LoVo (cell line): ENCODE measurements at places on chromosomes 4 and X.

DNA sequence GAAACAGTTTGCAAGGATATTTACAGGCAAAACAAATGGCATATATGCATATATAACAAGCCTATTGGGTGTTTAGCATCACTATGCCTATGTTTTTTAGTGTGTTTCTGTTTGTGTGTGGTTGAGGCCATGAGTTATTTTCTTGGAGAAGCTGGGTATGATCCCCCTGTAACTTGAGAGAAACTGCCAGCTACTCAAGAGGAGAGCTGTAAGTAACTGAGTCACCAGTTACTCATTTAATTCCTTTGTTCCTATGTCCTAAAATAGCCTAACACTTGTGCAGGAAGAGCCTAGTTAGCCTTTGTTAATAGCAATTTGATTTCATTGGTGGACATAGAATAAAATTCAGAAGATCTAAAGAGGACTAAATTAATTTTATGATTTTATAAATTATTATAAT lies 79.1 kb downstream of the PWWP3B start:
- DNase-seq = no peak

- DNase-seq = no peak
Measured at GRCh38 chr4:61293707-61294400, 93.7 kb downstream of the ADGRL3 start.

GRCh38 chr4:8319731-8320385 lies 50.3 kb downstream of the HTRA3 start:
- DNase-seq = no peak

DNA sequence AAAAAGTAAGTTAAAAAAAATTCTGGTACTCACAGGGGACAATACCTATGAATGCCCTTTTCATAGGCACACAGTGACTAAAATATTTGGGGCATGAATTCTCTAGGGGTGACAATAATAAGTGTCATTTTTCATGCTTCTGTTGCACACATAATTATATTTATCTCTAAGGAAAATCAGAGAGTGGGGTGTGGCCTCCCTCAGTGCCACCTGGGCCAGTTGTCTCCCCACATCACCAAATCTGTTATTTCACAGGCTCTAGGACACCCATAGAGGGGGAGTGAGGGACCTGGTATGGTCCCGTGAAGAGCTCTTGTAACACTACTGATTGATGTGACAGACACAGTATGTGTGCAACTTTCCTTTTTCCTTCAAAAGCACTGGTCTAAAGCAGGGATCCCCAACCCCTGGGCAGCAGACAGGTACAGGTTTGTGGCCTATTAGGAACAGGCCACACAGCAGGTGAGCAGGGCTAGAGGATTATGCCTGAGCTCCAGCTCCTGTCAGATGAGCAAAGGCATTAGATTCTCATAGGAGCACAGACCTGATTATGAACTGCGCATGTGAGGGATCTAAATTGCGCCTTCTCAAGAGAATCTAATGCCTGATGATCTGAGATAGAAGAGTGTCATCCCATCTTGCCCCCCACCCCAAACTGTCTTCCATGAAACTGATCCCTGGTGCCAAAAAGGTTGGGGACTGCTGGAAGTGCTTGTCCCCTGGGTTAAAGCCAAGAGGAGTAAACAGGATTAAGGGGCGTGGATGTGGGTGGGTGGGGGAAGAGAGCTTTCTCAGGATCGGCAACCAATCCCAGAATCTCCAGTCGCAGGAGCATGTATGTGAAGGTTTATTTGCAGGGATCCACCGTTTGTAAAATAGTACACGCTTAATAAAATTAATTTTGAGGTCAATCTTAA lies 856 bp downstream of the SLC9B1 start:
- DNase-seq = peak; percentile 58

DNA sequence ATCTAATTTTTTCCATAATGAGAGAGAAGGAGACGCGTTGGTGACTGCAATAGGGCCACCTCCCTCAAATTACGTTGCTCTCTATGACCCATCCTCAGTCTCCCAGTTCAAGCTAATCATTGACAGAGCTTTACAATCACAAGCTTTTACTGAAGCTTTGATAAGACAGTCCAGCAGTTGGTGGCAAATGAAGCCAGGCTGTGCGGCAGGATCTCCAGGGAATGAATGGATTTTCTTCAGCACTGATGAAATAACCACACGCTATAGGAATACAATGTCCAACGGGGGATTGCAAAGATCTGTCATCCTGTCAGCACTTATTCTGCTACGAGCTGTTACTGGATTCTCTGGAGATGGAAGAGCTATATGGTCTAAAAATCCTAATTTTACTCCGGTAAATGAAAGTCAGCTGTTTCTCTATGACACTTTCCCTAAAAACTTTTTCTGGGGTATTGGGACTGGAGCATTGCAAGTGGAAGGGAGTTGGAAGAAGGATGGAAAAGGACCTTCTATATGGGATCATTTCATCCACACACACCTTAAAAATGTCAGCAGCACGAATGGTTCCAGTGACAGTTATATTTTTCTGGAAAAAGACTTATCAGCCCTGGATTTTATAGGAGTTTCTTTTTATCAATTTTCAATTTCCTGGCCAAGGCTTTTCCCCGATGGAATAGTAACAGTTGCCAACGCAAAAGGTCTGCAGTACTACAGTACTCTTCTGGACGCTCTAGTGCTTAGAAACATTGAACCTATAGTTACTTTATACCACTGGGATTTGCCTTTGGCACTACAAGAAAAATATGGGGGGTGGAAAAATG lies at the start of gene KLB:
Gene KLB (plus strand): TSS at position 168 of the 821 bp plus-strand sequence. CDS start 20 bp downstream, at position 188.
- DNase-seq = peak; percentile 59

DNA sequence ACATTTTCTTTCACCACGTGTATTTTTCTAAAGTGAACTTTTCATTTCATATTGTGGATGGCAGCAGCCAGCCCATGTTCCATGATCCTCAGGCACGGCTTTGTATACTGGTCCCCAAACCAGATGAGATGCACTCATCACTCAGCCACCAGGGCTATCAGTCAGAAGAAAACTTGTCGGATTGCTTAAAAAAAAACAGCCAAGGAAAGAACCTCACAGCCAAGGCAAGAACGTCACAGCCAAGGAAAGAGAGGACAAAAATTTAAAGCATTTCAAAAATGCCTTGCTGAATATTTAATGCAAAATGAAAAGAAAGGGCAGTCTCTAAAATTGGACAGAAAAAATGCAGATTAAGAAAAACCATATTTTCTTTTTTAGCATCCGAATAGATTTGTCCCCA lies 333.3 kb downstream of the PDGFC start:
- no peak for DNase-seq

- DNase-seq = peak; percentile 11
Measured at GRCh38 chr4:109434007-109434971, 674 bp downstream of the SEC24B start.

- DNase-seq = no peak
Measured at GRCh38 chr4:82138374-82138773, 235.4 kb downstream of the HNRNPD start.

GRCh38 chrX:78327370-78328086 lies at the start of gene CYSLTR1:
CYSLTR1 (minus strand) TSS chrX:78327611; CDS start chrX:78273746, 53,865 bp downstream.
- no peak for DNase-seq

DNA sequence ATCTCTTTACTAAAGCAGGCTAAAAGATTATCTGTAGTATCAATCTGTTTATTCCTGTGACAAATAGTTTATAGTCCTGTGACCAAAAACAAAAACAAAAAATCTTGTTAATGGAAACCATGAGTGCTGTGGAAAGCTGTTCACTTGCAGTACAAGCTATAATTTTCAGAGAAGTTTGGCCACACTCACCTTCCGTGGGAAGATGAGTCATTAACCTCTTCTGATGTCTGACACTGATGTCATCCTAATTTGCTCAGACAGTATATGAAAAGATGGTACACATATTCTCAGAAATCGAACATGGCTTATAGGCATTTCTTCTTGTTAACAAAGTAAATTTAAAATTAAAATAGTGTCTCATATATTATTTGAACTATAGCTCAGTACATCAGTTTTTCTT lies 19.9 kb upstream of the ENPP6 start:
- DNase-seq = no peak

- DNase-seq = no peak
Measured at GRCh38 chr4:86319390-86319789, 40.5 kb downstream of the MAPK10 start.

DNA sequence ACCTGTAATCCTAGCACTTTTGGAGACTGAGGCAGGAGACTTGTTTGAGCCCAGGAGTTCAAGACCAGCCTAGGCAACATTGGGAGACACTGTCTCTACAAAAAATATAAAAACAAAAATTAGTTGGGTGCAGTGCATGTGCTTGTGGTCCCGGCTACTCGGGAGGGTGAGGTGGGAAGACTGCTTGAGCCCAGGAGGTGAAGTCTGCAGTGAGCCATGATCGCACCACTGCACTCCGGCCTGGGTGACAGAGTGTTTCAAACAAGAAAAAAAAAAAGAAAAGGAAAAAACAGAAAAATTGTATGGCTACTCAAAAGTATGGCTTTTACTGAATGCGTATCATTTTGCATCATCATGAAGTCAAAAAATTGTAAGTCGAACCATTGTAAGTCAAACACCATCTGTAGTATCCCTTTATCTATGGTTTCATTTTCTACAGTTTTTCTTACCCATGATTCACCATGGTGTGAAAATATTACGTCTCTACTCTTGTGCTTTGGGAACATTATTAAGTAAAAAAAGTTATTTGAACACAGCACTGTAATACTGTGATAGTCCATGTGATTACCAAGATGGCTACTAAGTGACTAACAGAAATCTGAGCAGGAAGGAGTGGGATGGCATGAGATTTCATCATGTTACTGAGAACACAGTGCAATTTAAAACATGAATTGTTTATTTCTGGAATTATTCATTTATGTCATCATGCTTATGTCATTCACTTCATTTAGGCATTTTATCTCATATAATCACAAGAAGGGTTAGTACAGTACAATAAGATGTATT lies 26.5 kb upstream of the MANBA start:
- DNase-seq = no peak

DNA sequence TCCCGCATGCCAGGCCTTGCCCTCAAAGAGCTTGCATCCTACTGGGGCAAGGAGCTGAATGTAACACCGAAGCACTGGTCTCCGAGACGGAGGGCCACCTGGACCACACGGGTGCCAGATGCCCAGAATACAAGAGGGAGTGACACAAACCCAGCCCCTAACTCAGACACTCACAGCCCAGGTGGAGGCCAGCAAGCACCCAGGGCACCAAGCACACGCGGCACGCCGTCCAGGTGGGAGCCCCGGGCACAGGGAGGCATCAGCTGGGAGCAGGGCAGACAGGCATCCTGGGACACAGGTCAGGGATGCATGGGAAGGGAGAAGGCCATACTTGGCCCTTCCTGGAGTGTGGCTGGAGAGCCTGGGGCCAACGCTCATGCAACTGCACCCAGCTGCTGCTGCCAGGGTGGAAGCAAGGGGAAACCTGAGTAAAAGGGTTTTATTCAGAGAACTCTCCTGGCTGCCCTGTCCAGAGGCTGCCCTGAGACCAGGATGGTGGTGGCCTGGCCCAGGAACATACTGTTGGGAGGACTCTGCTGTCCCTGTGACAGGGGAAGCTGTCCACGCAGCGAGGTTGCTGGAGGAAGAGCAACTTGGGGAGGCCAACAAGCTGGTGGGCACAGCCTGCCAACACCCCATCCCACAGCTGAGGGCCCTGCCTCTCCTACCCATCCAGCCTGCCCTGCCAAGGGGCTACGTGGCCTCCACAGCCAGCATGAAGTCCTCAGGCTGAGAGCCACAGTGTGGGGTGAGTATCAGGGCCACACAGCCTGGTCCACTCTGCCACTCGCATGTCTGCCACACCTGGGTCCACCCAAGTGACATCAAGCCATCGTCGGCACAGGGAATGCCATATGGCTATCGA lies 22.2 kb upstream of the PPP2R2C start:
- no peak for DNase-seq

DNA sequence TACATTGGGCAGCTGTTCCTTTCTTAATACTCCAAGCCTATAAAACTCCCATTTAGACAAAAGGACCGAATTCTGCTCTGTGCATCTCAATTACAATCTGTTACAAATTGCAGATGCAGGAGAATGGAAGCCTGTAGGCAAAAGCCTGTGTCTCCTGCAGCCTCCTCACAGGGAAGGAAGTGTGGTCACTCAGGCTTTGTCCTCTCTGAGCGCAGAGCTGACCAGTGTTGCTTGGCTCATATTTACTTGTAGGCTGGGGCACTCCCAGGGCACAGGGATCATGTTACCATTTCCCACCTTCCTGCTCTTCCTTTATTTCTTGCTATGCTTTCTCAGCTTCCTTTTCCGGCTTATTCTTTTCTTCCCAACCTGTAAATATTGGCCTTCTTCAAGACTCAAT lies 15.7 kb downstream of the SUPT20HL2 start:
- no peak for DNase-seq

DNA sequence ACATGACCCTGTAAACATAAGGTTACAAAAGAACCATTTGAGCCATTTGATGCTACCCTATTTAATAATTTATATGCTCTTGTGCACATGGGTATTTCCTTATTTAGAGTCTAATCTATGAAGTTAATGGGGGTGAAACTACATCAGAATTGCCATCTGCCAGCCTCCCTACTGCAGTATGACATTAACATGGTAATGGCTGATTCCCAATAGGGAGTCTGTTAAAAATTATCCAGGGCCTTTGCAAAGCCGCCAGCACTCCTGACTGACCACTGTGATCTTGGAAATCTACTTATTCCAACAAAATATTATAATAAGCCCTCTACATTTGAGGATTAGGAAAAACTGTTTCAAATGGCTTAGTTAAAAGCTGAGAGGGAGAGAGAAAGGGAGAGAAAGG lies 153.7 kb downstream of the CLCN4 start:
- DNase-seq = no peak

GRCh38 chr4:95516528-95517017 lies 32.2 kb downstream of the UNC5C start:
- DNase-seq = no peak

DNA sequence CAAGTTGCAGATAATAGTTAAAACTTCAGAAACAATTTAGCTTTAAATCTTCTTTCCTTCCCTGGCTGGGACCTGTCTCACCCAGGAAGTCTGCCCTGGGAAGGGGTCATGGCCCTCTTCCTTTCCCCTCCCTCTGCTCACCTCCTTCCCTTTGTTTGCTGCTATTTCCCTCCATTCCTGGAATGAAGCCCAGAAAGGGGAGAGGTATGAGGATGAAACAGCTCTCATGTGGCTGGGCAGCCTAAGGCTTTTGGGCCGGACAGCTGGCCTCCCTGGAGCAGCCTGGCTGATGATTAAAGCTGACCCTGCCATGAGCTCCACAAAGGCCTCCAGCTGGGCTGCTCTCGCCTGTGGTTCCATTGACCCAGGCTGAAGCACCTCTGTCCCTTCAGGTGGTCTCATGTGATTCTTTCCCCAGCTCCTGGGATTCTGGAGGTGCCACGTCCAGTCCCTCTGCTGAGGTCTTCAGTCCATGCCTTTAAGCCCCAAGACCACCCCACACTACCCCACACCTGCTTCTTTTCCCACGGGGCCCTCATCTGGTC lies 202.1 kb downstream of the PTTG2 start:
- DNase-seq = peak; percentile 68

GRCh38 chr4:158046345-158046744 lies 126.5 kb downstream of the GASK1B start:
- DNase-seq = no peak

DNA sequence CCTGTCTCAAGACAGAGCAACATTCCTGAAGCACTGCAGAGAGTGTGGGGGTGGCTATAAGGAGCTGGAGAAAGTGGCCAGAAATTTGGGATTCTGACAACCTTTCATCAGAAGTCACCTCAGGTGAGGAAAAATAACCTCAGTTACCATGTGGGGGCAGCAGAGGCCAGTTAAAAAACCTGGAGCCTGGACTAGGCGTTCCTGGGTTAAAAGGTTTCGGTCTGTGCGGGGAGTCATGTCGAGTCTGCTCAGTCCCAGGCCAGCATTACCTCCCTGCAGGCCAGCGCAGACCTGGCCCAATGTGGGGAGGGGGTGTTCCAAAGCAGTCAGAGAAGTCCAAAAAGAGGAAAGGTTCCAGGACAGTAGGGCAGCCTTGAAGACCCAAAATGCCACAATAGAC lies 10.9 kb upstream of the NALF2 start:
- no peak for DNase-seq

GRCh38 chr4:4496592-4497372 lies 45.1 kb downstream of the STX18 start:
- DNase-seq = no peak
